Islet precursor cell (in vitro differentiated cells): ENCODE measurements at places on chromosomes 3 and 15.

- peak; percentile 90 for DNase-seq
Observed at GRCh38 chr3:93973131-93974126, at the start of gene PROS1. TSS of gene PROS1 (minus strand) at chr3:93973896. CDS start at chr3:93973749, 147 bp downstream.

DNA sequence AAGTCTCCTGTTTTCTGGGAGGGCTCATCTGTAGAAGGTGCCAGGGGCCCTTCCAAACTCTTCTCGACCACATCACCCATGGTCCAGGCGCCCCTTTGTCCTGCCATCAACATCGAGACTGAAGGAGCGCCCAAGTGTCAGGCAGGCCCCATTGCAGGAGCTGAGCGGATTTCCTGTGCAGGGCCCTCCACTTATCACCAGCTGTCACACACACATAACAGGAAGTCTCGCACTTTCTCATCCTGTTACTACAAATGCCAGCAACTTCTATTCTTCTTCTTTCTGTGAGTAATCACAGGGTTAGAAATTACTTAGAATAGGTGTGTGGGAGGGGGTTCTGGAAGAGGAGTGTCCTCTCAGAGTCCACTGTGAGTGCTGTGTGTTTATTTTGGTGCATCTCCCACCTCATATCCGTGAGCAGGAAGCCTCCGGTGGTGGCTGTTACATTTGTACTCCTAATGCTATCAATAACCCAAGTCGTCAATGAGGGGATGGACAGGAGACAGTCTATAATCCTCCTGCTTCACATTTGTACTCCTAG lies at the start of gene KLHL6:
TSS of gene KLHL6 (minus strand) at position 166 of the 541 bp plus-strand sequence. CDS start at position 113, 53 bp downstream.
- no peak for DNase-seq

- no peak for DNase-seq
Observed at GRCh38 chr3:64730681-64731080, 42.9 kb upstream of the ADAMTS9 start.

GRCh38 chr3:152811974-152812760 lies 22.8 kb upstream of the P2RY1 start:
- no peak for DNase-seq

GRCh38 chr3:36736301-36736700 lies 28.1 kb downstream of the DCLK3 start:
- DNase-seq, result no peak

GRCh38 chr3:51670053-51670822 lies 814 bp upstream of the TEX264 start:
- DNase-seq, result peak; percentile 38

GRCh38 chr15:39621976-39622375 lies 41.1 kb downstream of the THBS1 start:
- DNase-seq, result no peak

DNA sequence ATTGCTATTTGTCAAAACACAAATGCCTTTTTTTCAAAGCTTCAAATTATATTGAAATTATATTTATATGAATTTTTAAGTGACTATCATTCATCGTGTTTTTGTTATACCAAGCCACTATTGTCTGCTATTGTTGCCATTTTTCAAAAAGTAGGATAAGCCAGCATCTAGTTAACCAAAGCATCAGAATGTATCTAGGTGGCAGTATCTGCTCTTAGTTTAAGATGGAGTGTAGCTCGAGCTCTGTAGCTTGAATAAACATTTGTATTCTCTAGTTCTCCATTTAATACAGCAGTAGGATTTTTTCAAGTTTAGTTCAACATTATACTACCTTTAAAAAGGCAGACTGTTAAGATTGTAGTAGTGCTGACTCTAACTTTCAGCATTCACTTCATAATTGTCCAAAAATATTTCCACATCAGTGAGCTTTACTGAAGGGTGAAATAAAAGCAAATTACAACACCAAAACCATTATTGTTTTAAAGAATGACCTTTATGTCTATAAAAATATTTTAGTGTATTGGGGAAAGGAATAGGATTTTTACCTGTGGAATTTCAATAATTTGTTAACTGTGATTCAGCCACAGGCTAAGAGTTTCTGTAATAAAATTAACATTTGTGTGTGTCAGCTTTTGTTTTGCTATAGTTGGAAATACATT lies 19.6 kb upstream of the C15orf61 start:
- no peak for DNase-seq

DNA sequence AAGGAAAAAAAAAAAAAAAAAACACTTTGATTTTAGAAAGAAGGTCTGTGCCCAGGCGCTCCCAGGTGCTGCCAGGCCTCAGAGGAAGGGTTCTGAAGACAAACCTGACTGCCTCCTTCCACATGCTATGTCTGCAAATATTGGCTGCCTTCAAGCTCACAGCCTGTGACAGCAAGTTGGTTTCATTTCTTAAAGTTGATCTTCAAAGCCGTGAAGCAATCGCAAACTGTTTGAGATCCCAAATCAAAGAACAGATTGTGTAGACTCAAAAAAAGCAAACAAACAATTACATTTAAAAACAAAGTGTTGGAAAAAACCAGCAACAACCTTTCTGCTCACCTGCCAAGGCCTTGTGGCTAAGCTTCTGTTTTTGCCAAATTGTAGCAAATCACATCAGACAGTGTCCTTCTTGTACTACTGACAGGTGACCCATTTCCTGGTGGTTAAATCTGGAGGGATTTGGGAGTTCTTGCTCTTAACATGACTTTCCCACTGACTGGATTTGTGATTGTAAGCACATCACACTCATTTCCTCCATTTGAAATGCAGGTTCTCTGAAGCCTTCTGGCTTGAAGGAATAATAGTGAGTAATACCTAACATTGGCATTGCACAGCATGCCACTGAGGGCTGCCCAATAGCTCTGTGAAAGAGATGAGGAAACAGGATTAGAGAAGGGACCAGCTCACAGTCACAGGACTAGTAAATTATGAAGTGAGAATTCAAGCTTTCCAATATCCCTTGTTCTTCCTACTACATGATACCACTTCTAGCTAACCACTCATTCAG lies 502.4 kb downstream of the LPP start:
- DNase-seq, result no peak

GRCh38 chr15:51768018-51768417 lies 16.6 kb downstream of the TMOD2 start:
- DNase-seq, result no peak

DNA sequence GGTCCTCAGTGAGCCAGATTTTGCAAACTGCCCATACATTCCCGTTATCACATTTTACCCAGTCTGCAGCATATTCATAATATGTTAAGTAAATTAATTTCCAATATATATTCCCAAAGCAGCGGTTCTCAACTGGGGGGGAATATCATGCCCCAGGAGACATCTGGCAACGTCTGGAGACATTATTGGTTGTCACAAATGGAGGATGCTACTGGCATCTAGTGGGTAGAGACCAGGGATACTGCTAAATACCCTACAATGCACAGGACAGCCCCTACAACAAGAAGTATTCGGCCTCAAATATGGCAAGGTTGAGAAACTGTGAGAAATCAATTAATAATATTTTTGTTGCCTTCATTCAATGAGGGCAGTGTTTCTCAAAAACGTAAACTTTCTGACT lies 280.3 kb downstream of the MAGI1 start:
- DNase-seq, result no peak

DNA sequence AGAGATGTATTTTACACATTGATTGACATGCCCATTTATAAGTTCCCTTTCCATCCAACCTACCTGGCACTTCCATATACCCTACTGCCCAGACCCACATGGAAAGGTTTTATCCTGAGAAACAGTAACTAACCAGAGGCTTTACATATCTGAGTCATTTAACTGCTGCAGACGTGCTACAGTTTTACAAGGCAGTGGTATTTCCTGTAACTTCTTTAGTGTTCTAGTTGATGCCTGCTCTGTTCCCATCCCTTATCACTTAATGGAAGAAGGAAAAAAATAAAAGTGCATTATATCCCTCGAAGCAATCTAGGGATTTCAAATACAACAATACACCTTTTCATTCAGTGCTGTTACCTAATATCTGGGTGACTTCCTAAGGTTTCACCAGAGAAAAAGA lies 107.1 kb downstream of the TMCO5A start:
- DNase-seq, result peak; percentile 62

DNA sequence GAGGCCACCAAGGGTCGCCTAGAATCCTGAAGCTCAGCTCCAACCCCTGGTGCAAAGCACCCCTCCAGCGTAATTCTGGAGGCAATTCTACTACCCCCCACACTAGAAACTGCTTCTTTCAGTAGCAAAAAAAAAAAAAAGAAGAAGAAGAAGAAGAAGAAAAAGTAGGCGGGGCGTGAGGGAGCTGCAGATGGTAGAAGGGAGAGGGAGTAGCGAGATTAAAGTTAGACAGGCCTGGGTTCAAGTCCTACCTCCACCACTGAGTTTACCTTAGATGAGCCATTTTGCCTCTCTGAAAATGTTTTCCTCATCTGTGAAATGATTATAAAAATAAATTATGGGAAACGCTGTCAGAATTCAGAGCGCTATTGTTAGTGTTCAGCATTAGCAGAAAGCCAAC lies 913 bp downstream of the FAM174B start:
- peak; percentile 41 for DNase-seq

GRCh38 chr3:145951441-145951840 lies 209.5 kb downstream of the PLOD2 start:
- no peak for DNase-seq

- DNase-seq, result no peak
Observed at GRCh38 chr3:58293516-58293915, 12.5 kb upstream of the RPP14 start.

DNA sequence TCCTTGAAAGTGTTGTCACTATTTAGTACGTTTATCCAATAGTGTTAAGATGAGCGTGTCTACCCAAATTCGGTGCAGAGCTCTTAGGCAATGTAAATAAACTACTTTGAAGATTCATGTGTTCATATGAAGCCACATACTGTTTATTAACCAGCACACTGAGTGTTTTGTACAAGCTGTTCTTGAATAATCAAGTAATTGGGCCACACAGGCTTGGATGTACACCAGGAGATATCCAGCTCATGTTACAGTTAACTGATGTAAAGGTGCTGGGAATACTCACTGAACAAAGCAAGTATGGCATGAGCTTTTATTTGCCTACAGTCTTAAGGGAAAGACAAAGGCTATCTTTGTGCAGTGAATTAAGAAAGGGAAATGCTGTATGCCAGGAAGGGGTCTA lies 632 bp upstream of the DHX36 start:
- DNase-seq, result no peak

GRCh38 chr3:170614214-170614966 lies 28.5 kb upstream of the SLC7A14 start:
- DNase-seq, result no peak

GRCh38 chr3:152321955-152322377 lies 53.2 kb downstream of the MBNL1 start:
- no peak for DNase-seq

DNA sequence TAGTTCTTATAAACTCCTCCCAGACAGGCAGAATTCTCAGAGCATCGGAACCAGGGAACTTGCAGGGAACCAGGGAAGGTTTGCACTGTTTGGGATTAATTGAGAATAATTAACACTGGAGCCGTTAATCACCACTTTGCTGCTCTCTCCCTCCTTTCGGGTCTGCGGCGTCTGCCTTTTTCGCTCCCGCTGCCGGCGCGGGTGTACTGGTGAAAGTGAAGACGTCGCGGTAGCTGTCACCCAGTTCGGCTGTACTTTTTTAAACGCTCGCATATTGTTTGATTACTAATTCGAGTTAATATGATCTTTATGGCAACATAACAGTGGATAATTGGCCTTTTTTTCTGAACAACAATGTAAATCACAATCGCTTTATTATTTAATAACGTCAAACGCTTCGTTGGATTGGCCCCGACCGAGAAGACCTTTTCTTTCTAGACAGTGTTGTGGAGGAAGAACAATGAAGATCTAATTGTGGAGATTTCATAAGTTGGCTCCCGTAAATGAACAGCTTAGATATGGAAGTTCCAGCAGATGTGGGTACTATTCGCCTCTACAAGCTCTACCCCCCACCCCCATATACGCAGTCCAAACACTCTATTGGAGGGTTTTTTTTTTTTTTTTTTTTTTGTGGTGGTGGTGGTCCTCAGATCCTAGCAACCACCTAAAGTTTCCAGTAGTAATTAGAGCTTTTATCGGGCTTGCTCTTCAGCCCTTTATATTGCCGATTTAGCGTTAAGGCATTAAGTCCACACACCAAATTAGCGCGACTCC lies 12.7 kb downstream of the SOX2 start:
- no peak for DNase-seq

DNA sequence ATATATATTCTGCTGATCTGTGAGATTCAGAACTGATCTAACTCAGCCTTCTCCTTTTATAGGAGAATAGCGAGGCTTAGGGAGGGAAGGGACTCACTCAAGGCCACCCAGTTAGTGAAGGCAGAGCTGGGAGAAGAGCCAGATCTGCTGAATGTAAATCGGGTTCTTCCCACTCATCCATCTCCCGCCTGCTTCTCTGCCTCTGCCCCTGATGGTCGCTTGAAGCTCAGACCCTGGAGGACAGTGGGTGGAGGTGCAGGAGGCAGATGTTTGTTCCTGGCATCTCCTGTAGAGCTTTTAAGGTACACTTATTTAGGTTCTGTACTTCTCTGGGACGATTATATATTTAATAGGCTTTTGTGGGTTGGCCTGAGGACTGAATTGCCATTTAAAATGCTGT lies 4.3 kb downstream of the PDIA5 start:
- no peak for DNase-seq

GRCh38 chr3:88203642-88204055 lies 53.9 kb downstream of the C3orf38 start:
- peak; percentile 83 for DNase-seq

- peak; percentile 91 for DNase-seq
Observed at GRCh38 chr3:159852821-159853505, 135.7 kb upstream of the IL12A start.

DNA sequence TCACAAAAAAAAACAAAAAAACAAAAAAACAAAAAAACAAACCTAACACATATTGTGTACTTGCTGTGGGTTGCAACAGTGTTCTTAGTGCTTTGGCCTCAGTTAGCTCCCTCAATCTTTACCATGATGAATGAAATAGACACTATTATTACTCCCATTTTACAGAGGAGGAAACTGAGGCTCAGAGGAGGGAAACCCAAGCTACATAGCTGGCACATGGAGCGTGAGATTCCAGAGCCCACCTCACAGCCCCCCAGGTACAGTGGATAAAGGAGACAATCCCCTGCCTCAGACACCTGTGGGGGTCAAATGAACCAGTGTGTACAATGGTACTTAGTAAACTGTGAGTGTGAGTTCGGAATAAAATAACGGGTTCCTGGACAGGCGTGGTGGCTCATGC lies 104.9 kb upstream of the SMAD3 start:
- no peak for DNase-seq

DNA sequence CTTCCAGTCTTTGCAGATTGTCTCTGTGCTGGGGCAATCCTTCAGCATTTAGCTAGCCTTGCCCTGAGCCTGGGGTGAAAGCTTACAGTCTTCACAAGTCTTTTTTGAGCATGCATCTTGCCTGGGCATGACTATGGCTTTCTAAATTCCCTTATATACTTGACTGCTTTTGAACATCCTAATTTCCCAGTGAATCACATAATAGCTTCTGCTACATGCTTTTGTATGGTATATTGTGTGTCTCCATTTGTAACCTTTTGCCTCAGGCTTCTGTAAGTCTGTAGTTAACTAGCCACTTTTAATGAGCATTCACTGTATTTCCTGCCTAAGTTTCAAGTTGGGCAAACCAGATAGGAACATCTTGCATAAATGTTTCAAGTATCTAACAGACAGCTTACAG lies 76.8 kb downstream of the CHCHD4 start:
- no peak for DNase-seq

- DNase-seq, result peak; percentile 59
Observed at GRCh38 chr3:155554777-155555451, 190.0 kb downstream of the PLCH1 start.

- DNase-seq, result no peak
Observed at GRCh38 chr3:153036846-153037245, 125.2 kb upstream of the RAP2B start.

GRCh38 chr15:89526181-89526580 lies 29.8 kb upstream of the RHCG start:
- no peak for DNase-seq
